ENCODE measurements at places on chromosomes 2 and 18.
A peak's percentile ranks its signal among the peaks of the same experiment; 100 is the strongest.

DNA sequence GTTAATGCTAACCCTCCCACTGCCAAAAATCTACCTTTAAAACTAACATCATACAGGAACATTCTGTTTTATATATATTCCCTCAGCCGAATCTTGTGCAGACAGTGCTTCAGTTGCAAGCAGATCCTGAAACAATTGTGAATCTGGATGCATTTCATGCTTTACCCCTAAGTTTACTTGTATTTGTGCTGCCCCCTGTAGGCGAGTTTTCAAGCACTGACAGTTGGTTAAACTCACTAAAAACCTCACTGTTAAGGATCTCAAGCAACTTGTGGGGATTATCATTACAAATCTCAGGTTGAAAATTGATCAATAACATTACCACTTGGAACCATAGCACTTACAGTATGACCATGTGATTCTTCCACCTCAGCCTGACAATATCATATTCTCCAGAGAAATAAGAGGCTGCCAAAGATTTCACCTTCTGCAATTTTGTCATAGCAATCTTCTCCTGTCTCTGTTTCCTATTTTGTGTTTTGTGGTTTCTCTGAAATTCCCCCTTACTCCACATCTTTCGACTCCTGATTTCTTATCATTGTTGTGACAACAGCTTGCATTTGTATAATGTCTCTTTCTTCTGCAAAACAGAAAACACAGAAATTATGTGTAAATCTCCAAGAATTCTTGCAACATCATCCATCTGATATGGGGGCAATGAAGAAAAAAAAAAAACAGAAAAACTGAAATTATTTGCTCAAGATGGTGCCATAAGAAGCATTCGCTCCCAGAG lies 354.6 kb upstream of the SETBP1 start:
- peak; percentile 52 for DNase-seq

DNA sequence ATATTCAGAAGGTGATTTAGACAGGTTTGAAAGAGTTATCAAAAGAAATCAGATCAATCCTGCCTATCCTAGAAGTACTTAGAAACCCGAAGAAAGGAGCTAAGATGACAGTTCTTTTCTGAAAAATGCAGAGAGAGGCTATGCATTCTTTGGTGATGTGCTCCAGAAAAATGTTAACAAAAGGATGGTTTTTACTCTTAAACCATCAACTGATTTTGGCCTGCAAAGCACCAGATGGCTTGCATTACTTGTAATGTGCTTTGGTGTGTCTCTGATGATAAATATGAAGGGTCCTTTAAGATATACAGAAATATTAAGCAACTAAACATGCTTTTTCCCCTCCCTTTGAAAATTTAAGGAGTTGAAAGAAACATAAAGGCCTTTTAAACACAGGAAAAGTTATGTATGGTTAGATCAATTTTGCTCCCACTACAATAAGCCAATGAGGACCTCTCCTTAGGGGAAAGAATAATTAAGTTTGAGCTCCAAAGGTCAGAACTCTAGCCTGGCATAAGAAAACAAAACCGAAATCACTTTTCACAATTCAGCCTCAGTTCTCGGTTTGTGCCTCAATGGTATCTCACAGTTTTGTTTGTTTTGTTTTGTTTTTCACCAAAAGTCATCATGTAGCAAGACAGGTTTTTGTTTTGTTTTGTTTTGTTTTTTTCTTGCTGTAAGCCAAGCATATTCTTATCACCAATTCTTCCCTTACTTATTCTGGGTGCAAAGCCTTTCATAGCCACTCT lies 302.4 kb upstream of the NT5C1B start:
- DNase-seq, result no peak

- DNase-seq, result no peak
Measured at GRCh38 chr2:138716183-138716582, 64.0 kb downstream of the NXPH2 start.

GRCh38 chr2:193679847-193680246 lies 1485.1 kb upstream of the TMEFF2 start:
- DNase-seq, result no peak
